ENCODE measurements at places on chromosomes 11 and 22.

DNA sequence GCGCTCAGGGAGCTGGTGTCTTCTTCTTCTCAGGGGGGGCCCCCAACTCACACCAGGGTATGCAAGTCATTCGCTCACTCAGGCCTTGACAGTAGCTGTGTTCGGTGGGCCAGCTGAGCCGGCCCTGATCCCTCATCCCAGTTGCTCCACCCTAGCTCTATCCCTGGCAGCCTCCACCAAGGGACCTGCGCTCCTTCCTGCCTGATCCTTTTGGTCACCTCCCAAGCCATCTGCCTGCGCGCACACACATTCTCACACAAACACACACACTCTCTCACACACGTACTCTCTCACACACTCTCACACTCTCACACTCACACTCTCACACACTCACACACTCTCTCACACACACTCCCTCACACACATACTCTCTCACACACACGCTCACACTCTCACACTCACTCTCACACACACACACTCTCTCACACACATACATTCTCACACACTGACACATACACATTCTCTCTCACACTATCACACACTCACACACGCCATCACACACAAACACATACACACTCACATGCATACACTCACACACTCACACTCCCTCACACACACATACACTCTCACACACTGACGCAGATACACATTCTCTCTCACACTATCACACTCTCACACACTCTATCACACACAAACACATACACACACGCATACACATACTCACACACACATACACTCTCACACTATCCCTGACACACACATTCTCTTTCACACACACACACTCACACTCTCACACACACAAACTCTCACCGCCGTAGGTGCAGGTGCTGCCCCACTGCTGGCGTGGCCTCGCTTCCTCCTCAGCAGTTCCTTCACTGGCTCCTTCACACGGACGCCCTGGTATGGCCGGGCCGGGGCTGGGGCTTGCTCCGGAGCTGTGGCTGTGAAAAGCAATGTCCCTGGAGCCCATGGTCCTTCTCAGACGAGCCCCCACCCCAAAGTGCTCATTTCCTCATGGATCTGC lies 20.8 kb downstream of the POU2AF1 start:
- no peaks in the 10 kb centered on the region for H3K27me3 ChIP-seq
- H3K4me3 ChIP-seq: no peak overlapping the region
- H3K27ac ChIP-seq: no peak overlapping the region
- peaks cover 23% of the 10 kb centered on the region for H3K4me1 ChIP-seq
- H3K36me3 ChIP-seq: no peaks in the 10 kb centered on the region
- DNase-seq: no peak

DNA sequence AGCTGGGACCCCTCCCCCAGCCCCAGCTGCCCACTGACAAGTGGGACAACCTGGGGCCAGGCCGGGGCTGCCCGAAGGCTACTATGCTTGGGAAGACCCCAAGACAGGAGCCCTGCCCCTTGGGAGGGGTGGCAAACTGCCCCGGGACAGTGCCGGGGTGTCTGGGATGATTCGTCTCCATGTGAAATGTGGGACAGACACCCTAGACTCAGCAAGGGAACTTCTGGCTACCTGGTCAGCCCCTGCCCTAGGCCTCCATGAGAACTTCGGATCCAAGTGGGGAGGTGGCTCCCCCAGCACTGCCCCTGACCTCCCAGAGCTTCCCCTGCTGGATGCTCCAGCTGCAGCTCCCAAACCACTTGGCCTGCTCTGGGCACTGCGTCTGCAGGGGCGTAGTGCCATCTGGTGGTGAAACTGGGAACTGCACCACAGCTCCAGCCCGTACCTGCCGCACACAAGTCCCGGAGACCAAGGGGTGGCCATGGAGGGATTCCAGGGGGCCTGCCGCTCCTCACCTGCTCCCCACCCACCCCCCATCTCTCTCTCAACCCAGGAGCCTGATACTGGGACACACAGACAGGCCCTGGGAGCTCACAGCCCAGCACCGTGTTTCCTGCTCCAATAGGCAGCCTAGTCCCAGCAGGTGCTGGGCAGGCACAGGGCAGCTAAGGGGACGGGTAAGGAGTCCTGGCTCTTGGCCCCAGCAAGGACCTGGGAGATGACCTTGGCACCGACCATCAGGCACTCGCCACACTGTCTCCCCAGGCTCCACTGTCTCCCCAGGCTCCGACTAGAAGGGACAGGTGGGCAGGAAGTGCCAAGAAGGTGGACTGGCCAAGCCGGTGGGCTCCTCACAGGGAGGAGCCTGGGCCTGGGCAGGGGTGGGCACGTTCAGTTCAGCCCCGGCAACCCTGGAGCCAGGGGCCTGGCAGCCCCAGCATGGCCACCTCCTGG lies 194.1 kb downstream of the IGLL1 start:
- no peak overlapping the region for H3K27ac ChIP-seq
- H3K4me3 ChIP-seq: no peak overlapping the region
- peak; percentile 65 for DNase-seq
- no peaks in the 10 kb centered on the region for H3K36me3 ChIP-seq
- H3K4me1 ChIP-seq: no peaks in the 10 kb centered on the region

DNA sequence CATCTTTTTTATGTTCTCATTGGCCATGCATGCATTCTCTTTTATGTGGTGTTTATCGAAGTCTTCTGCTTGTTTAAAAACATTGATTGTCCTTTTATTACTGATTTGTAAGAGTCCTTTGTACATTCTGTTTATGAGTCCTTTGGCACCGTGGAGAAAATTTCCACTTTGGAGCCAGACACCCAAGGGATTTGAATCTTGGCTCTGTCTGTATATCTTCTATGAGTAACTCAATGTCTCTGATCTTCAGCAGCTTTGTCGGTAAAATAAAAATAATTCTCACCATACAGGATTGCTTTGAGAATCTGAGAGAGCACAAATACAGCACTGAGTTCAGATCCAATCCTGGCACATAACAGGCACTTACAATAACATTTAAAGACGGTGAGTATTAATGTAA lies 12.8 kb upstream of the SORL1 start:
- no peak overlapping the region for H3K27ac ChIP-seq
- H3K27me3 ChIP-seq: no peaks in the 10 kb centered on the region
- H3K36me3 ChIP-seq: no peaks in the 10 kb centered on the region
- H3K4me1 ChIP-seq: no peaks in the 10 kb centered on the region
- H3K4me3 ChIP-seq: no peak overlapping the region

- no peaks in the 10 kb centered on the region for H3K27me3 ChIP-seq
- no peak overlapping the region for H3K27ac ChIP-seq
- H3K4me1 ChIP-seq: peaks cover 5% of the 10 kb centered on the region
- no peak overlapping the region for H3K4me3 ChIP-seq
- H3K36me3 ChIP-seq: no peaks in the 10 kb centered on the region
- DNase-seq: no peak
Observed at GRCh38 chr11:76030968-76031590, 175.2 kb downstream of the WNT11 start.

GRCh38 chr11:134763030-134763388 lies 351.0 kb upstream of the B3GAT1 start:
- H3K27me3 ChIP-seq: no peaks in the 10 kb centered on the region
- H3K36me3 ChIP-seq: no peaks in the 10 kb centered on the region
- H3K4me1 ChIP-seq: no peaks in the 10 kb centered on the region
- H3K27ac ChIP-seq: no peak overlapping the region
- no peak overlapping the region for H3K4me3 ChIP-seq

DNA sequence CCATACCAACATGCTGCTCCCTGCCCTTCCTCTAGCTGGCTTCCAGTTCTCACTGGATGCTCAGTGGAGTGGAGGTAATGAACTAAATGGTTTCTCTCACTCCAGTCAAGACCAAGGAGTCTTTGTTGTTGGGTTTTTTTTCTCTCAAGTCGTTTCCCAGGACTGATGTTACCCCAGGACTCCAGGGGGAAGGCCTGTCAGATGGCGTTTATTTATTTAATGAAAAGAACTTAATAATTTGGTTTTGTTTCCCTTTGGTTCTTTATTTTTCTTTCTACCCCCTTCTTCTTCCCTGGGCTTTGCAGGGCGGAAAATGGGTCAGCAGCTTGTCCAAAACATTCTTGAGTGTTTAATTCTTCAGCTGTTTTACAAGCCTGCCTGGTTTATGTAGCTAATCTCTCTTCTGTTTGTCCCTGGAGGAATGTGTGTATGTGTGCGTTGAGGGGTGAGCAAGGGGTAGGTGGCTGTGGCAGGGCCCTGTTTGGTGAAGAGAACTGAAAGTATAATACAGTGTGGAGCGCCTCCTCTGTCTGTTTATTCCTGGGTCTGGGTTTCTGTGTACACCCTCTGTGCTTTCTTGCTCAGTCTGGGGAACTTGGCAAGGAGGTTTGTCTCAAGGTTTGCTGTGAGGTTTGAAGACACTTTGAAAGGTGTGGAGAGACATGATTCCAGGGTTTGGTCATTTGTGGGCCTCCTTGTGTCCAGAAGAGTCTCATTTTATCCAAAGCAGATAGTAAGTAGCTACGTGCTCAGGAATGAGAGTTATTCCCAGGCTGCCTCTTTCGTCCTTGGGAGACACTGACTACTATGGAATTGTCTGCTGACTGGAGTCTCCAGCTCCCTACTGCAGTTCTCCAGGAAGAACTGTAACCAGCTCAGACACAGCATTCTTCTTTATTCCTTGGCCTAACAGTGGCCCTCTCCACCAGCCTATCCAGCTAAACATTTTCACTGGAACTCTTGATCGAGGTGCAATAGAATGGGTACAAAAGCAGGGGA lies 175.5 kb downstream of the ADAMTS15 start:
- H3K4me3 ChIP-seq: no peak overlapping the region
- DNase-seq: no peak
- H3K4me1 ChIP-seq: no peaks in the 10 kb centered on the region
- no peaks in the 10 kb centered on the region for H3K36me3 ChIP-seq
- H3K27me3 ChIP-seq: no peaks in the 10 kb centered on the region

DNA sequence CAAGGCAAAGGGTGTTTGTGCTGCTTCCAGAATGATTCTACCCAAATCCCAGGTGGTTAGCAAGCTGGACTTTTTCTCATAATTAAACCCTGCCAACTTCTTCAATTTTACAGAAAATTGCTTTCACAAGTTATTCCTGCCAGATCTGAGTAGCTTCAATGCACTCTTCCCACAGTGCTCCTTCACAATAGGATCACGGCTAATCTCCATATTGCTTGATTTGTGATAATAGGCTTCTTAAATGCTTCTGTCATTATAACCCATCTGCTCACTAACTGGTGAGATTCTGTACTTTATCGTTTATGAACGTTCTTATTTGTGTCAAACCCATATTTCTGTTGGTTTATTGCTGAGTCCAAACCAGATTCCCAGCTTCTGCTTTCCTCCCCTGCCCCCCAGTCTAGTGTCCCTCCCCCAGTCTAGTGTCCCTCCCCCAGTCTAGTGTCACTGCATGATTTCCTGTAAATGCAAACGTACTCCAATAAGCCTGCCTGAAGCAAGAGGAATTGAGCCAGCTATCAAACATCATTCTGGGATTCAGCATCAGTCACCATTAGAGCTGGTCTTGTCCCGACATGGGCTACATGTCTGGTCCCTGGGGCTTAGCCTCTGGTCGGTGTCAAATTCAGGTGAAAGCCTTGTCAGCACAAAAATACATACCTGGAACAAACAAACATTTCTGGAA lies 14.0 kb downstream of the MMP3 start:
- H3K4me3 ChIP-seq: no peak overlapping the region
- no peaks in the 10 kb centered on the region for H3K27me3 ChIP-seq
- DNase-seq: no peak

DNA sequence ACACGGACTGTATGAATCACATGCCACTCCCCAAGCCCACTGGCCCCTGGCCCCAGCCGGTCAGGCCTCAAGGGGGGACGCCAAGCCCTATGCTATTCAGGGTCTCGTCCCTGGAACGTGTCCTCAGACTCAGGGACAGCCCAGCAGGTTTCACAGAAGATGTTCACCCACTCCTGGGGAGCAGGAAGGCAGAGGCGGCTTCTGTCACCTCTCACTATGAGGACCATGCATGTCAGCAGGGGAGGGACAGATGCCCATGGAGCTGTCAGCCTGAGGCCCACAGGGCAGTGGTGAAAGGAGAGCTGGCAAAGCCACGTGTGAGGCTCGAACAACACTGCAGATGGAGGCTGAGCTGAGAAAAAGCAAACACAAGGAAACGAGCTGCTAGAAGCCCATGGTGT lies 192.0 kb downstream of the SHANK2 start:
- H3K4me3 ChIP-seq: no peak overlapping the region
- H3K27ac ChIP-seq: no peak overlapping the region
- no peak for DNase-seq
- H3K36me3 ChIP-seq: no peaks in the 10 kb centered on the region

DNA sequence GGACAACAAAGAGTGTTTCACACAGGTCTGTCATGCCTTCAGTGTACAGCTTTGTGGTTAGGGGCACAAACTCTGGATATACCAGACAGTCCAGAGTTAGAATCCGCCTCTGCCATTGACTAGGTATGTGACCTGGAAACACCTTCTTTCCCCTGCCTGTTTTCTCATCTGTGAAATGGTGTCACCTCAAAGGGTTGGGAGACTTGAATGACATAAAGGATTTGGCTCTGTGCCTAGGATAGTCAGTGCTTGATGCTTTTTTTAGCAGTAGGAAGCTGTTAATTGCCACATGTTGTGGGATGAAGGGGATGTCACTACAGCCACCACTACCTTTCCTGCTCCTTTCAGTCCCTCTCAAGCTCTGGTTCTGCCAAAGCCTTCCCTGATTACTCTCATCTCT lies 17.4 kb upstream of the LRRC55 start:
- H3K4me1 ChIP-seq: no peaks in the 10 kb centered on the region
- no peaks in the 10 kb centered on the region for H3K36me3 ChIP-seq
- no peak overlapping the region for H3K4me3 ChIP-seq
- H3K27me3 ChIP-seq: no peaks in the 10 kb centered on the region

- no peaks in the 10 kb centered on the region for H3K36me3 ChIP-seq
- H3K4me1 ChIP-seq: no peaks in the 10 kb centered on the region
- H3K27me3 ChIP-seq: no peaks in the 10 kb centered on the region
- no peak for DNase-seq
- no peak overlapping the region for H3K27ac ChIP-seq
Observed at GRCh38 chr11:123203471-123203870, 8.4 kb upstream of the CLMP start.

- no peak overlapping the region for H3K4me3 ChIP-seq
- no peak overlapping the region for H3K27ac ChIP-seq
- H3K4me1 ChIP-seq: no peaks in the 10 kb centered on the region
- H3K27me3 ChIP-seq: no peaks in the 10 kb centered on the region
- DNase-seq: no peak
- peaks cover 9% of the 10 kb centered on the region for H3K36me3 ChIP-seq
Observed at GRCh38 chr22:20459152-20459542, 21.5 kb upstream of the SCARF2 start.

- H3K36me3 ChIP-seq: no peaks in the 10 kb centered on the region
- no peaks in the 10 kb centered on the region for H3K4me1 ChIP-seq
- H3K27ac ChIP-seq: no peak overlapping the region
- no peak overlapping the region for H3K4me3 ChIP-seq
Observed at GRCh38 chr11:90496722-90497121, 273.9 kb upstream of the CHORDC1 start.

Data from pancreas (tissue), 10 donors.